ENCODE measurements at places on chromosomes 4 and X.

GRCh38 chrX:108537005-108537404 lies 97.4 kb downstream of the COL4A5 start:
- H3K36me3 ChIP-seq, result no peaks in the 10 kb centered on the region
- H3K27me3 ChIP-seq, result no peaks in the 10 kb centered on the region
- H3K27ac ChIP-seq, result no peak overlapping the region
- H3K4me1 ChIP-seq, result peaks cover 5% of the 10 kb centered on the region
- no peak for DNase-seq

GRCh38 chr4:184383497-184384055 lies 90.8 kb downstream of the IRF2 start:
- H3K4me3 ChIP-seq, result peak overlapping the region; percentile 69
- H3K4me1 ChIP-seq, result peaks cover 36% of the 10 kb centered on the region
- H3K36me3 ChIP-seq, result peaks cover 4% of the 10 kb centered on the region
- H3K27me3 ChIP-seq, result no peaks in the 10 kb centered on the region

DNA sequence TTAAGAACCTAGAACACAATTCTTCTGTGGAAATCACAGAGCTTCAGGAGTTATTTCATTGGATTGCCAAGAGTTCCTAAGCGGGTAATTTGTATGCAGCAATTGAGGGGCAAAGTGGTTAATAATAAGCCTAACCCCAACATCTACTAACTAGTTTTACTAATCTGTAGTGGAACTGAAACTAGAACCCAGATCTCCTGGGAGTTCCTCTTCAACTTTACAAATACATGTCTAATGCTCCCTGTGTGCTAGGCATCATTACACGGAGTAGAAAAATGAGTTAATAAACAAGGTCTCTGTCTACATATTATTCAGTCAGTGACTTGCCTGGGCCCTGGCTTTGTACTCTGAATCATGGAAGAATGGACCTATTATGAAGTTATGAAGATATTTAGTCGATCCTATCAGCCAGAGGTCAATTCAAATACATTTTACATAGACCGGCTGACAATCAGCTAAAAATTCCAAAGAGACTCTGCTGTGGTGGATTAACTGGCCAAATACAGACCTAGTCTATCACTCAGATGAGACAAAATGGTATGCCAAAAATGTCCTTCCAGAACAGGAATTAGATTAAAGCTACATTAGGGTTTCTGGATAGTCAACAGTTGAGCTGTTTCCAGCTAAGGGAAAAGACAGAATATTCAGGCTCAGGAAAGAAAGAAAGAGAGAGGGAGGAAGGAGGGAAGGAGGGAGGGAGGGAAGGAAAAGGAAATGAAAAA lies 326.0 kb downstream of the FBXW7 start:
- H3K4me1 ChIP-seq, result no peaks in the 10 kb centered on the region
- no peaks in the 10 kb centered on the region for H3K27me3 ChIP-seq
- H3K27ac ChIP-seq, result no peak overlapping the region
- no peak overlapping the region for H3K4me3 ChIP-seq
- no peak for DNase-seq
- H3K36me3 ChIP-seq, result no peaks in the 10 kb centered on the region

DNA sequence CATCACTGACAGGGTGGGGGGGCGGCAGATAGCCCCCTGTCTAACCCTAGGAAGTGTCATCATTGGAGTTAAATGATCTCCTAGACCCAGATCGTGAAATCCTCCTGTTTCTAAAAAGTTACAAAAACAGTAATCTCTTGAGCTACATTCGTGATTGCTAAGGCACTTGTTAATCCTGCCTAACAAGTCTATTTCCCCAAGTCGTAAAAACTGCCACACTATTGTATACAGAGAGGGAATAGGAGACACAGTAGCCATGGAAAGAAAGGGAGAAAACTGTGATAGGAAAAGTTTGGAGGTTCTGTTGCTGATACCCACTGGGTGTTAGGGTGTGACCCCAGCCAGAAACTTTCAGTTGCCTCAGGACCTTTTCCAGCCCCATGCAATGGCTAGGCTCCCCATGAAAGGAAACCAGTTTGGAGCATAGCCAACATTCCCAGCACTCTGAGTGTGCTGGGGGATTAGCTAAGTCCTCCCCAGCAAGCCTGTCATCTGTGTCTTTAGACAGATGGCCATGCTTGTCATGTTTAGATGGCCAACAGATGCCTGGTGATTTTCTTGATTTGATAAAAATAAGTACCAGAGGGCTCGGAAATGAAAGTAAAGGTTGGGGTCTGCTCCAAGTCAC lies 63.3 kb upstream of the ANXA10 start:
- H3K27me3 ChIP-seq, result no peaks in the 10 kb centered on the region
- no peak overlapping the region for H3K4me3 ChIP-seq
- H3K4me1 ChIP-seq, result no peaks in the 10 kb centered on the region

- peak overlapping the region; percentile 38 for H3K27ac ChIP-seq
- no peak for DNase-seq
- H3K4me3 ChIP-seq, result no peak overlapping the region
- H3K36me3 ChIP-seq, result no peaks in the 10 kb centered on the region
Observed at GRCh38 chrX:50707955-50708699, 105.9 kb downstream of the SHROOM4 start.

GRCh38 chr4:186946682-186947294 lies 223.1 kb upstream of the FAT1 start:
- no peak overlapping the region for H3K27ac ChIP-seq
- no peak for DNase-seq
- H3K27me3 ChIP-seq, result no peaks in the 10 kb centered on the region
- H3K4me3 ChIP-seq, result no peak overlapping the region
- no peaks in the 10 kb centered on the region for H3K36me3 ChIP-seq

- no peaks in the 10 kb centered on the region for H3K36me3 ChIP-seq
- DNase-seq, result no peak
- H3K27me3 ChIP-seq, result no peaks in the 10 kb centered on the region
- no peak overlapping the region for H3K27ac ChIP-seq
- H3K4me1 ChIP-seq, result no peaks in the 10 kb centered on the region
Observed at GRCh38 chr4:121789960-121790829, 10.9 kb upstream of the EXOSC9 start.

GRCh38 chr4:7767966-7768365 lies 171.7 kb downstream of the AFAP1 start:
- no peak overlapping the region for H3K27ac ChIP-seq
- no peak overlapping the region for H3K4me3 ChIP-seq
- DNase-seq, result no peak
- no peaks in the 10 kb centered on the region for H3K4me1 ChIP-seq
- H3K36me3 ChIP-seq, result peaks cover 45% of the 10 kb centered on the region
- H3K27me3 ChIP-seq, result no peaks in the 10 kb centered on the region

GRCh38 chr4:54063737-54064316 lies 578 bp downstream of the CHIC2 start:
- no peaks in the 10 kb centered on the region for H3K36me3 ChIP-seq
- H3K27ac ChIP-seq, result peak overlapping the region; percentile 97
- DNase-seq, result no peak
- peak overlapping the region; percentile 96 for H3K4me3 ChIP-seq
- H3K27me3 ChIP-seq, result no peaks in the 10 kb centered on the region
- H3K4me1 ChIP-seq, result peaks cover 62% of the 10 kb centered on the region

DNA sequence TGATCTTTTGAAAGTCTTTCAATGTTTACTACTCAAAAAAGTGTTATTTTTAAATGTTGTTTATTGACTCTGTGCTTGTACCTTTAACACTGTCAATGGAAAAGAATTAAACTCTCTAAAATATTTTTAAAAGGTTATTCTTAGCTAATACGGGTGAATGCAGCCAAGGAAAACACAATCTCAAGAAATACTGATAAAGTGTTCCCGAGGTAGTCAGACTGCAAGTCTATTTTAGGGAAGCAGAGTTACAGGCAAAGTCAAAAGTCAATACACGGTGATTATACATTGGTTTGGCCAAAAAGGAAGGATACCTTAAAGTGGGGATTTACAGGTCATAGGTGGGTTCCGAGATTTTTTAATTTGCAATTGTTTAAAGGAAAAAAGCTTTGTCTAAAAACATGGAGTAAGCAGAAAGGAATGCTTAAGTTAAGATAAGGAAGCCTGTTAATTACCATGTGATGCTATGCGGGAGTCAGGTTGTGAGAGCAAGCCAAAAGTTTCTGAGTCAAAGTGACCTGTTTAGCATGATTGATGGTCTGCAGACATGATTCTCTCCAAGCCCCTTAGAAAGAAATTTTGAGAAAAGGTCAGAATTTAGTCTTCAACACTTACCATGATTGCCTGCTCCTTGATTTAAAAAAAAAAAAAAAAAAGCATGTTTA lies 288.4 kb downstream of the KLHL4 start:
- H3K4me1 ChIP-seq, result no peaks in the 10 kb centered on the region
- H3K4me3 ChIP-seq, result peak overlapping the region; percentile 23
- no peak for DNase-seq
- no peaks in the 10 kb centered on the region for H3K36me3 ChIP-seq
- no peaks in the 10 kb centered on the region for H3K27me3 ChIP-seq

GRCh38 chr4:130335417-130336194 lies 1239.7 kb downstream of the C4orf33 start:
- no peak overlapping the region for H3K4me3 ChIP-seq
- H3K27ac ChIP-seq, result no peak overlapping the region
- no peak for DNase-seq
- H3K4me1 ChIP-seq, result no peaks in the 10 kb centered on the region
- H3K36me3 ChIP-seq, result no peaks in the 10 kb centered on the region

DNA sequence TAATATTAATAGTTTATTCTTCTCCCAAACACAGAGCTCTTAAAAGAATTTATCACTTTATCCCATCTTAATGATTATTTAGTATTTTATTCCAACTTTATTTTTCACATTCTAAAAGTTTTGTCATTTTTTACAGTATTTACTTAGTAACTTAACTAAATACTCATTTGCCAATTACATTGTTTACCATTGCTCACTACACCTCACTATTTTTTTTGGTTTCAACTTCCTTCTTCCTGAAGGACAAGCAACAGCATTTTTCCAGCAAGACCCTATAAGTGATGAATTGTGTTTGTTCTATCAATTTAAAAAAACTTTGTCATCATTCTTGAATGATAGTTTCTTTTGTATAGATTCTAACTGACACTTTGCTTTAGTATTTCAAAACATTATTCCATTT lies 19.4 kb upstream of the SRD5A3 start:
- no peaks in the 10 kb centered on the region for H3K36me3 ChIP-seq
- H3K27ac ChIP-seq, result no peak overlapping the region
- H3K4me3 ChIP-seq, result no peak overlapping the region
- DNase-seq, result no peak

- no peak for DNase-seq
- no peaks in the 10 kb centered on the region for H3K27me3 ChIP-seq
- H3K4me3 ChIP-seq, result no peak overlapping the region
Observed at GRCh38 chrX:17597327-17597726, 140.0 kb upstream of the SCML1 start.

DNA sequence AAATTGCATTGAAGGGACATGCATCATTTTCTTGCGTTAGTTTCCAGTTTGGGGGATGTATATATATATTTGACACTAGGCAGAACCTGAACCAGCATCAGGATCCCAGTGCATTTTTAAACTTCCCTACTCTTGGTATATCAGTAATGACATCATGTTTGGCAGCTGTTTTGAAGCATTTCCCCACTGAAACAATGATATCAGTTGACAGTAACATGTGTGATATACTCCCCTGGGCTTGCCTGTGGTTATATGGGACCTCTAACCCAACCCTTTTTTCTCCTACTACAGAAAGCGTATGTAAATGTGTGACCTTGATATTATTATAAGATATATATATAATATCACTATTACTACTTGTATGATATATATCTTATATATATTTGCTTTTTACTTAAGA lies 225.9 kb upstream of the CASK start:
- H3K36me3 ChIP-seq, result no peaks in the 10 kb centered on the region
- DNase-seq, result no peak
- H3K4me3 ChIP-seq, result no peak overlapping the region
- H3K4me1 ChIP-seq, result no peaks in the 10 kb centered on the region
- no peak overlapping the region for H3K27ac ChIP-seq
- H3K27me3 ChIP-seq, result no peaks in the 10 kb centered on the region

GRCh38 chrX:148915474-148915873 lies 415.1 kb downstream of the AFF2 start:
- no peaks in the 10 kb centered on the region for H3K27me3 ChIP-seq
- no peak for DNase-seq
- H3K27ac ChIP-seq, result no peak overlapping the region

DNA sequence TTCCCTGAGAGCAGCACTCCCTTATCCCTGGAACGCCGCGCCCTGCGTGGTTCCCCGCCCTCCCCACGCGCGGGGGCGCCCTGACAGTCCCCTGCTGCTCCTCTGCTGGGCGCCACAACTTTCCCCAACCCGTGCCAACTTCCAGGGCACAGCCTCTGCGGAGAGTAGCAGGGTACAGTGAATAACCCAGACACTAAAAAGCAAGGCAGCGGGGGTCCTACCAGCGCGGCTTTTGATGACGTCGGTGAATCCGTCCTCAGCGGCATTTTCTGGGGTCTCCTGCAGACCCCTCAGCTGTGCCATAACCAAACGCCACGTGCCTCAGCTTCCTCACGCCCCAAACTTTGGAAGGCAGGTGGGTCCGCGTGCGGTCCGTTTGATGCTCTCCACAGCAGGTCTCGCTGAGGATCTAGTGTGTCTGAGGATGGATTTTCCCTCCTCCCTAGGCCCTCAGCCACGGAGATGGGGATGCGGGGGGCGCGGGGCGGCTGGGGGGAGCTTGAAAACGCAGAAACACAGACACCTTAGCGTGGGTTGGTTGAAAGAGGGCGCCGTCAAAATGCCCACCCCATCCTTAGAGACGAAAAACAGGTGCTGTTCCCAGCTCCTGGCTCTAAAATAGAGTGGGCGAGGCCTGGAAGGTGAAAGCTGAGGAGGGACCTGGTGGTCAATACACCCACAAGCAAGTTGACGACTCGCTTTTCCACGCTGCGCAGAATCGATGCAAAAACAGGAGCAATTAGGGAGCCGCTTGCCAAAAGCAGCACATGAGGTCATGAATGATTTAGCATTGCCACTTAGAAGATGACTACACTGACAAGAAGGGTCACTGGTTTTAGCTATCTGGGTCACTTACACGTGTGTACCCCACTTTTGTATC lies 405.6 kb downstream of the FAM47A start:
- DNase-seq, result no peak
- H3K36me3 ChIP-seq, result no peaks in the 10 kb centered on the region
- no peaks in the 10 kb centered on the region for H3K27me3 ChIP-seq
- H3K4me1 ChIP-seq, result no peaks in the 10 kb centered on the region
- peak overlapping the region; percentile 59 for H3K27ac ChIP-seq

DNA sequence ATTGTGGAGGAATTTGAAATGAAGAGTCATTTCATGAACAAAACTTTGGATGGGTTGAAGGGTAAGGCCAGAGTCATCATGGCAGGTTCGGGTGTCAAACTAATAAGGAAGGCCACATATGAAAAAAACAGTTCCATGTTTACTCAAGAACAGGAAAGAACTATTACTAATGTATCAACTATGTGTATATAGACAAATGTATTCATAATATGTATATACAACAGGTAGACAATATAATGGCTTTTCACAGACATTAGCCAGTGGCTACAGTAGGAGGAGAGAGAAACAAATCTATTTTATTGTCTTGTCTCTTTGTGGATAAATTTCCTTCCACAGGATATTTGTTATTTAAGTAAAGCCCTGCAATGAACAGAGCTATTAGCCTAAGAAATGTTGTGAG lies 101.1 kb downstream of the CBLL2 start:
- no peaks in the 10 kb centered on the region for H3K4me1 ChIP-seq
- no peaks in the 10 kb centered on the region for H3K36me3 ChIP-seq

- no peak overlapping the region for H3K27ac ChIP-seq
- H3K27me3 ChIP-seq, result no peaks in the 10 kb centered on the region
Observed at GRCh38 chr4:147950261-147950660, 218.4 kb downstream of the ARHGAP10 start.

Measured in thoracic aorta (tissue), 2 donors.